ENCODE measurements at places on chromosomes 7 and 10.
A peak's percentile ranks its signal among the peaks of the same experiment; 100 is the strongest.

DNA sequence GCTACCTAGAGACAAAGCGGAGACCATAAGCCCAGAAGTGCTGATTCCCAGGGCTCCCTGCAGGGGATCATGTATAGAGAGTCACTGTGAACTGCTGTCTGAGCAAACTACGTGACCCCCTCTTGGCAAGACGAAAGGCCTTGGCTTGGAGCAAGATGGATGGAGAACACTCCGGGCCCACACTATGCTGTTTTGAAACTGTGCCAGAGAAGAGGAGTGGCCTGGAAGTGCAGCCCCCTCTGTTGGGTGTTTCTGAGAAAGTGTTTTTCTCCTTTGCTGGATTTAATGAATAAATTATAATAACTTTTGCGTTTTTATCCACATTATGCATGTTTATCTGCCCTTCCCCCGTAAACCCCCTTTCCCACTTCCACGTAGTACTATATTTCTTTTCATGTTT lies 639.3 kb upstream of the GALNT17 start:
- no peak for DNase-seq

GRCh38 chr7:11415101-11415500 lies 416.9 kb downstream of the THSD7A start:
- DNase-seq, result no peak

GRCh38 chr7:82722946-82723345 lies 279.4 kb upstream of the CACNA2D1 start:
- no peak for DNase-seq

- no peak for DNase-seq
Measured at GRCh38 chr7:4271716-4272015, 410.4 kb upstream of the FOXK1 start.

DNA sequence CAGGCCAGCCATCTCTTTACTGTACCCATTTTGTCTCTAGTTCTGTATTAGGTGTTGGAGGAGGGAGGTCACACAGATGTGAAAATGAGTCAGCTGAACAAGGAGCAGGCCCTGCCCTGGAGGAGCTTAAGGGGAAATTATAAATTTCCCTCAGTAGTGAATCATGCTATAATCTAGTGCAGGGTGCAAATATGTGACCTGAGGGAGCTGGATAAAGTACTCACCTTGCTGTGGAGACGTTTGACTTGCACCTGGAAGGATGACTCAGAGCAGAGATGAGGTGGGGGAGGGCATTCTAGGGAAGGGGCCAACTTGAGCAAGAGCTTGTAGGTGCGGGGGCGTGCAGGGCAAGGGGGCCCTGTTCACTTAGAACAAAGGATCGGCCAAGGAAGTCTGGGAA lies 610.6 kb downstream of the SDK1 start:
- no peak for DNase-seq

DNA sequence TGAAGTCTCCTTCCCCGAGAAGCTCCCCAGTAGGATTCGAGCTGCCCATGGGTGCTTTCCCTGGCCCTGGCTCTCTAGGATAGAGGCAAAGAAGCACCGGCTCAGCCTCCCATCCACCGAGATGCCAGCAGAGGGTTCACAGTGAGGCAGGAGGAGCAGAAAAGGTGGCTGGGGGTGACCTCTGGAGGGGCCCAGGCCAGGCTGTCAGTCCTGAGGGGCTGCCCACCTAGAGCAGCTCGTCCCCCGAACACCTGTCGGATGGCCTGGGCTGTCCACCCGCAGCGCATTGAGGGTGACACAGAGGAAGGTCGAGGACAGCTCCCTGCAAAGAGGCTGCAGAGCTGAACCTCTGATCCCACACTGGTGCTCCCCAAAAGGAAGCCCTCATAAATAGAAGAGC lies 167.2 kb upstream of the PPP2R2D start:
- no peak for DNase-seq

DNA sequence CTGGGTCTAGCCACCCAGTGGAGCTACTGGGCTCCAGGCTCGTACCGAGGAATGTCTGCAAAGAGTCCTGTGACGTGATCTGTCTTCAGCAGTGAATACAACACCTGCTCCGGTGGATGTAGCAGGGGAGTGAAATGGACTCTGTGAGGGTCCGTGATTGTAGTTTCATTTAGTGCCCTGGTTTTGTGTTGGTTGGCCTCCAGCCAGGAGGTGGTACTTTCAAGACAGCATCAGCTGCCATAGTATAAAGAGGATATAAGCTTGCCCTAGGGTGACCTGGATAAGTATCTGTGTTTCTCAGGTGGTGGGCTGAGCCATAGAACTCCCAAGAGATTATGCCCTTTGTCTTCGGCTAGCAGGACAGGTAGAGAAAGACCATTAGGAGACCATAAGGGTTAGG lies 24.6 kb upstream of the WNT2 start:
- DNase-seq, result no peak

- peak; percentile 42 for DNase-seq
Measured at GRCh38 chr7:25565949-25566348, 337.7 kb upstream of the NPVF start.

GRCh38 chr7:157807510-157807909 lies 470.7 kb downstream of the DNAJB6 start:
- DNase-seq, result no peak

- no peak for DNase-seq
Measured at GRCh38 chr10:113273181-113274163, 279.4 kb upstream of the HABP2 start.

- DNase-seq, result peak; percentile 56
Measured at GRCh38 chr7:42493436-42494198, 256.6 kb upstream of the GLI3 start.

- no peak for DNase-seq
Measured at GRCh38 chr10:21069929-21070700, 173.0 kb upstream of the NEBL start.

- DNase-seq, result no peak
Measured at GRCh38 chr7:74180866-74181265, 6.7 kb downstream of the EIF4H start.

GRCh38 chr7:91316426-91316825 lies 52.2 kb downstream of the FZD1 start:
- no peak for DNase-seq

- no peak for DNase-seq
Measured at GRCh38 chr7:140050100-140050499, 12.7 kb downstream of the PARP12 start.

DNA sequence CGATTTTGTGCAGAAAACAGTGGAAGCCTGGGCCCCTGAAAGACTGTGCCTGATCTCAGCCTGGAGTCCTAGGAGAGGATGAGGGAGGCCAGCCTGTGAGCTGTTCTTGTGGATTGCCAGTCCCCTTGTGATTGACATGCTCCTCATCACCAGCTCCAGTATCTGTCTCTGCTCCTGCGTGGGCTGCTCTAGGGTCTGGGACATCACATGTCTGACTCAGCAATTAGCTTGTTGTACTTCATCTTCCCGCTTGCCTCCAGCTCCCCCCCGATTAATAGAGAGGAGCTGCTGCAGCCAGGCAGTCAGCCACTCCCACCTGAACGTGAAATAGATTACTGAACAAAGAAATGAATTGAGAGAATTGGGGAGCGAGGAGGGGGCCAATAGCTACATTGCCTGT lies 99.6 kb upstream of the TBX20 start:
- no peak for DNase-seq

- no peak for DNase-seq
Measured at GRCh38 chr7:46290374-46291049, 369.4 kb upstream of the IGFBP3 start.

DNA sequence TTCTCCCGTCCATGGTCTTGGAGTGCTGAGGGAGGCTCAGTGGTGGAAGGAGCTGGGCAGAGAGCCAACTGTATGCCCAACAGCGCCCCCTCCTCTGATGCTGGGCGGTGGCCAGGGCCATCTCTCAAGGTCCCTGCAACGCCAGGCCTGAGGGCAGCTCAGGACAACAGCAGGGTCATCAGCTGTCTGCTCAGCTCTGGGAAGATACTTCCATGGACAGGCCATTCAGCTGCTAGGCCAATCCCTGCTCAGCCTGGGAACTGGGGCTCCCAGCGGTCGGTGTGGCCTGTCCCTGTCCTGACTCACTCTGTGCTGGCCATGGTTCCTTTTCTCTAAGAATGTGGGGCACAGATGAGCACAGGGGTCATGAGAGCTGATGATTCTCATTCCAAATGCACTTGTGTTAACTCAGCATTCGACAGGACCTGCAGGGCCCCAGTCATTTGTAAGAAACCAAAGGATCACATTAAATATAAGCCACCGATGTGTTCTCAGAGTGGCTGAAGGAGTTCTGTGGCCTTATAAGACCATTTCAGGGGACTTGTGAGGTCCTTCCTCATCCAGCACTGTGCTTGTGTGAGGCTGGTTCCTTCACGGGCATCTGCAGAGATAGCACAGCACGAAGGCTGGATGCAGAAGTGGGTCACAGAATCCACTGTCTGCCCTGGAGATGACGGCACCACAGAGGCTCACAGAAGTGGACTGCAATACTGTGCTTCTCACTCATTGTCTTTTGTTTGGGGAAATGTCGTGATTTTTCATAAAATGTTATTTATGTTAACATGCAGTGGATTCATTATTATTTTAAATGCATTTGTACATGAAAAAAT lies 73.0 kb downstream of the ADCY1 start:
- DNase-seq, result no peak

- no peak for DNase-seq
Measured at GRCh38 chr7:11689096-11689495, 142.9 kb downstream of the THSD7A start.

GRCh38 chr7:130180571-130181262 lies 24.5 kb downstream of the TMEM209 start:
- peak; percentile 74 for DNase-seq

DNA sequence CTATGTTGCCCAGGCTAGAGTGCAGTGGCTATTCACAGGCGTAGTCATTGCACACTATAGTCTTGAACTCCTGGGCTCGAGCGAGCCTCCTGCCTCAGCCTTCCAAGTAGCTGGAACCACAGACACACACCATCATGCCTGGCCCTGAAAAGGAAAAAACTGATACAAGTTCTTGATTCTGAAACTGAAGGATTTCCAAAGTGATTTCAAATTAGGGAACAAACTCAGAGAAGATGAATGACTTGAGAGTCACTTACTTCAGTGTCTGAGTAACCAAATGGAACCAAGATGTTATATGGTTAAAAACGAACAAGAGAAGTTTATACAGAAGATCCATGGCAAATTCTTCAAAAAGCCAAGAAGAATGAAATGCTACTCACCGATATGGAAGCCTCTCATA lies 14.4 kb downstream of the CWF19L1 start:
- DNase-seq, result no peak

- DNase-seq, result no peak
Measured at GRCh38 chr10:125983161-125983560, 86.8 kb downstream of the FANK1 start.

DNA sequence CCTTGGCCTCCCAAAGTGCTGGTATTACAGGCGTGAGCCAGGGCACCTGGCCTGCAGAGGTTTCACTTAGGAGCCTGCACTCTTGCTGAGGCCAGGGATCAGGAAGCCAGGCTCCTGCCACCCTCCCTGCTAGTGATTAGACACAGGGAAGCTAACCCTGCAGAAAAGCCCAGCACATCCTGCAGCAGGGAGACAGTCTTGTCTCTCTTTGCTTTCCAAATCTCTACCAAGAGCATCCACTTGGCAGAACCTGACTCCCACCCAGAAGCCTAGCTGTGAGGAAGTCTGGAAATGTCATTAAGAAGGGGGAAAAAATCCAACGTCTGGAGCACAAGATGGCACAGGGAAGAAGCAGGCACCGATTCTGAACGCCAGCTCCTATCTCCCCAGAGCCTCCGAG lies 8.0 kb upstream of the FAM171A1 start:
- DNase-seq, result no peak

- DNase-seq, result no peak
Measured at GRCh38 chr10:31000867-31001266, 30.8 kb downstream of the ZNF438 start.

DNA sequence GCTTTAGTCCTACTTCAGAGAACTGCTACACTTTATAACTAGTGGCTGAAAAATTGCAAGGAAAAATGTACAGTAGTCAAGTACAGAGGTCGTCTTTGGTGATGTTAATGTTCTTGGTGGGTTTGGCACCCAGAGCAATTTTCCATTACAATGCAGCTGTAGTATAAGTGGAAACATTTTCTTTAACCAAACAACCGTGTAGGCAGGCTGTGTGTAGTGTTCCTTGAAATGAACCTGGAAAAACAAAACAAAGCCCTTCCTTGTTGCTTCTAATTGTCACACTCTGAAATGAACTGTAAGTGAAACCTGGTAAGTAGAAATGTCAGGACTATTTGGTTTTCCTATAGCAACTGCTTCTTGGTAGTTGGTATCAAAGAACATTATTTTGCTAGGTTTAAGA lies 256.9 kb downstream of the MDFIC start:
- no peak for DNase-seq

Measured in HS-5 (cell line).